ENCODE measurements at places on chromosomes 12 and 14. TPM values are rescaled to one million over a fixed set of nuclear protein-coding genes. Genes with fewer than 3 reads are reported as not detected.

SLC4A8 gene
- 16.7 TPM for total RNA-seq

MMP19 gene
- 0.15 TPM for total RNA-seq

EFS gene
- 17.8 TPM for total RNA-seq

CEBPE gene
- not detected for total RNA-seq

ISM2 gene
- 0.21 TPM for total RNA-seq

SLC25A47 gene
- not detected for total RNA-seq

PEBP1 gene
- total RNA-seq = 138 TPM

IAPP gene
- not detected for total RNA-seq

ARHGEF25 gene
- total RNA-seq = 20.0 TPM

KLRG1 gene
- total RNA-seq = 2.1 TPM

GPRC5D gene
- not detected for total RNA-seq

TXNDC16 gene
- 6.8 TPM for total RNA-seq

TBX5 gene
- 0.38 TPM for total RNA-seq

FGF23 gene
- not detected for total RNA-seq

GALC gene
- total RNA-seq = 77.1 TPM

RD3L gene
- total RNA-seq = not detected

BCL11B gene
- total RNA-seq = 1.0 TPM

CAPZA3 gene
- total RNA-seq = not detected

SIX4 gene
- total RNA-seq = 6.3 TPM

MYF6 gene
- total RNA-seq = 0.31 TPM

RIMBP2 gene
- 1.4 TPM for total RNA-seq
